AG08395 (cell line): ENCODE measurements at places on chromosomes 5 and 9.

DNA sequence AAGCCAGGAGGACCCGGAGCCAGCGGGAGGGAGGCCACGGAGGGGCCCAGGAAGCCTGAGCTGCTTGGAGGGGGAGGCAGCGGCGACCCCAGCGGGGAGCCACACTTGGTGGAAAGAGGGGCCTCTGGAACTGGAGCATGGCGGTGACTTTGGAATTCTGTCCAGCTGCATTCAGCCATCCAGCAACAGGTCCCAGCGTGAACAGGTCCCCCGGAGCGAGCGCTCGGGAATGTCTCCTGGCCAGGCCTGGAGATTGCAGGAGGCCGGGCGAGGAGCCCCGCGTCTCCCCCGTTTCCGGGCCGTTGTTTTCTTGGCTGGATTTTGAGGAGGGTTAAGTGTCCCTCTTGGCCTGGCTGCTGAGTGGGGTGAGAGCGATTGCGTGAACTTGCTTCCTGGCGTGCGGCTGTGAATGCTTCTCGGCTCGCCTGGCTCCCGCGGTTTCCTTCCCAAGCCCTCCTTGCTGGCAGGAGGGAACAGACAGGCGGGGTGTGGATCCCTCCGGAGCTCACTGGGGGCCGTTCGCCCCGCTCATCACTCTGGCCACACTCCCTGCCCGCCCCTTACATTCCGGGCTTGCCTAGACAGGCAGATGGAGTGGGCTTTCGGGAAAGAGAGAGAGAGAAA is 125.3 kb upstream of the IRX4 start:
- no peak for DNase-seq

GRCh38 chr5:115888027-115888426 is 46.3 kb downstream of the AP3S1 start:
- DNase-seq, result peak; percentile 18

GRCh38 chr9:68532131-68532530 is 8.6 kb downstream of the TMEM252 start:
- DNase-seq, result no peak

- no peak for DNase-seq
Measured at GRCh38 chr5:138743484-138743883, 9.7 kb upstream of the CTNNA1 start.

DNA sequence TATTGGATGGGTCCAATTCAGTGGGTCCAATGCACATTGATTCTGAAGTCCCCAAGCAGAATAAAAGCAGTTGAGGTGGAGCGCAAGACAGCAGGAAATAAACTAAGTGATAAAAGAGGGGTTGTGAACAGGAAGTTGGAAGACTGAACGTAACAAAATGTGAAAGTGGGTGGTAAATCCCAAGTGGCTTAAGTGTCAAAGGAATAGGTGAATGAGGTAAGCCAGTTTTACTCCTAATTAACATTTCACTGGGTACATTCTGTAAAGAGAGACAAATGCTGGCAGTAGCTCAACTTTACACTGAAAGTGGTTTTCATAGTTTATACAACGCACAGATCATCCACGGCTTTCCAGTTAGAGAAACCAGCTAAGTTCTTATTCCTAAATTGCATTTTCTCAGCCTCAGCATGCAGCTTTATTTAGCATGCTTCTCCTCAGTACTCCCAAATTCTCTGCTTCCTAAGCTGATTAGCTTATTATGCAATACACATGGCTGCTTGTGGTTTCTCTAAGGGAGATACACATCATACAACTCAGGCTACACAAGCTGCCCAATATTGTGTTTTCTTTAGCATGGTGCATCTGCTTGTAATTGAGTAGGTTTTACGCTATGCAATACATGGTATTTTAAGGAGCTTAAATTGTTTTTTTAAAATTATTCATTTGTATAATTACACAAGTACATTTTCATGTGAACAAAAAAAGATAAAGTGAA is 34.2 kb upstream of the HSD17B4 start:
- DNase-seq, result peak; percentile 47

- DNase-seq, result no peak
Measured at GRCh38 chr5:170885809-170886208, 24.0 kb downstream of the RANBP17 start.

DNA sequence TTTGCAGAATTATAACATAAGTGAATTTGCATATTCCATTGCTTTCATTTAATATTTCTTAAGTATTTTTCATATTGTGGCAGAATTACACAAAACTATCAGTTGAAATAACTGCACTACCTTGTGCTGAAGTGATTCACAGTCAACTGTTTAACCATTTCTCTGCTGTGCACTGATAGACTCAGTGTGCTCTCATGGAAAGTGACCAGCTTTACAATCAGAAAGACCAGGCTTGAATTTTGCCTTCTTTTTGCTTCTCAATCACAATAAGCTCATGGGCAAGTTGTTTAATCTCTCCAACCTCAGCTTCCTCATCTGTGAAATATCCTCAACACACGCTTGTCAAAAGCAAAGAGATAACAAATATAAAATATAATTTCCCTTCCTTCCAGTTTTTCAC is 18.3 kb downstream of the CDK5RAP2 start:
- DNase-seq, result no peak

DNA sequence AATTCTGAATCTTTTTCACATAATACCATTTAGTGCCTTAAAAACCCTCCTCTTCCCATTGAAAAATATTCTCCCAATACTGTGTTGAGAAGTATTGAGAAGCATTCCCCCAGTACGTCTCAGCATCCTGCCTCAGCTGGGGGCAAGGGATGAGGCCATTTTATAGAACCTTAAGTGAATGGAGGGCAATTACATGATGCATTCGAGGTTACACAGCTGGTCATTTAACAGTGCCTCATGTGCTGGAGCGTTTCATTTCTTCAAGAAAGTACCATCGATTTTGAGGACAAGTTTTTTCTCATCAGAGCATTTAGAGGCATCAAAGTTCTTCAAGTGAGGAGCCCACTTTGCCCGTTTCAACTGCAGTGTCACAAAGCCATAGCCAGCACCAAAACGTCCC is 135.6 kb downstream of the DOCK2 start:
- no peak for DNase-seq

- no peak for DNase-seq
Measured at GRCh38 chr5:97074859-97075489, 67.4 kb downstream of the LIX1 start.

DNA sequence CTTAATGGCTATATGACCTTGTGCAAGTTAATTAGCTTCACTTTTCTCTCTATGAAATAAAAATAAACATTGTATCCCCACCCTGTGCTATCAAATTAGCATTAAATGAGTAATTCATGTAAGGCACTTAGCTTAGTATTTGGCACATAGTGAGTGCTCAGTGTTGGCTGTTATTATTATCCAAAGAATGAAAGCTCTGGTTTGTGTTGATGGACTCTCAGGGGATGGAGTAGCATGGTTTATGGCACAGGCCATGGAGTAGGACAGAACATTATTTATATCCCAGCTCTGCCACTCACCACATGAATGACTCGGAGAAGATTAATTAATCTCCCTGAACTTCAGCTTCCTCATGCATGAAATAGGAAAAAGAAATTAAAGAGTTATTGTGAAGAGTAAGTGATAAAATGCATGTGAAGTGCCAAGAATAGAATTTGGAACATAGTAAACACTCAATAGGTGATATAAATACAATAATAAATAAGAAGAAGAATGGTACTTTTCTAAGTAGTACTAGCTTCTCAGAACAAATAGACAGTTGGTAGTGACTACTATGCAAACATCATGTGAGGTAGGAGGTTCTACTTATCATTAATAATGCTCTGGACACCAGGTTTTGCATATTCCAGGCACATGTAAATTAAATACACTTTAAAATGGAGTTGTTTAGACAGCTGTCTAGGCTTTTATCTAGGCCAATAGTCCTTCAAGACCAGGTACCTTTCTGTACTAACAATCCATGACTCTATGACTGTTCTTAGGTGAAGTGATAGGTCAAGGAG is 146.4 kb downstream of the GRIA1 start:
- DNase-seq, result no peak

DNA sequence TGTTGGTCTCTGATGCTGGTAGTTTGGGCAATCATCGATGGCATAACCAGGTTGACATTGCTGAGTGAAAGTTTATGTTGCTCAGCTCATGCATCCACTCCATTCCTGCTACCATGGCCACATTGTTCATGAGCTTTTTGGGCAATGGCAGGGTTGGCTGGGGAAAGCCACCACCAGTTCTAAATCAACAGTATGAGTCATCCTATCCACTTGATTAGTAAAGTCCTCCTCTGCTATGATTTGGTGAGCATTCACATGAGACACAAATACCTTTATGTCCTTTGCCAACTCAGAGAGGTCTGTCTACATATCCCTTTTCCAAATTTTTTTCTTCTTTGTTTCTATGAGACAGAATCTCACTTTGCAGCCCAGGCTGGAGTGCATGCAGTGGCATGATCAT is 129.7 kb upstream of the FBN2 start:
- DNase-seq, result no peak

GRCh38 chr5:9761706-9762105 is 131.6 kb upstream of the TAS2R1 start:
- no peak for DNase-seq

GRCh38 chr5:143889986-143890385 is 78.0 kb downstream of the HMHB1 start:
- DNase-seq, result peak; percentile 73

DNA sequence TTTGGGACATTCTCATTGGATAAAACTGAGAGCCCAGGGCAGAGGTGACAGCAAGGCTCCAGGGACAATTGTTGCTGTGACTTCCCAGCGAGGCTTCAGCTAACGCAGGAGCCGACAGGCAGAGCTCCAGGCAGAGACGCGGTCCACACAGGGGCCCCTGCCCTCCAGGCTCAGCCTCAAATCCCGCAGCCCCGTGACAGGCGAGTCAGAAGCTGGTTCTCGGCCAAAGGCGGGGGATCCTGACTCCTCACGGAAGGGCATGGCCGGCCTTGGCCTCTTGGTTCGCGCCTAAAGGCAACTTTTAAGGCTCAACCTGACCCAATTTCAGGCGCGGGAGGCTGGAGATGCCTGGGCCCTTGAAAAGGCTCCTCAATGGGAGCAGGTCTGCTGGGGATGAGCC is 21.3 kb downstream of the SLC12A7 start:
- no peak for DNase-seq

- no peak for DNase-seq
Measured at GRCh38 chr5:96387616-96388015, 45.4 kb downstream of the PCSK1 start.

GRCh38 chr5:72231991-72232703 is 87.9 kb downstream of the MRPS27 start:
- no peak for DNase-seq

- peak; percentile 45 for DNase-seq
Measured at GRCh38 chr5:139561655-139562451, 714 bp downstream of the UBE2D2 start.

DNA sequence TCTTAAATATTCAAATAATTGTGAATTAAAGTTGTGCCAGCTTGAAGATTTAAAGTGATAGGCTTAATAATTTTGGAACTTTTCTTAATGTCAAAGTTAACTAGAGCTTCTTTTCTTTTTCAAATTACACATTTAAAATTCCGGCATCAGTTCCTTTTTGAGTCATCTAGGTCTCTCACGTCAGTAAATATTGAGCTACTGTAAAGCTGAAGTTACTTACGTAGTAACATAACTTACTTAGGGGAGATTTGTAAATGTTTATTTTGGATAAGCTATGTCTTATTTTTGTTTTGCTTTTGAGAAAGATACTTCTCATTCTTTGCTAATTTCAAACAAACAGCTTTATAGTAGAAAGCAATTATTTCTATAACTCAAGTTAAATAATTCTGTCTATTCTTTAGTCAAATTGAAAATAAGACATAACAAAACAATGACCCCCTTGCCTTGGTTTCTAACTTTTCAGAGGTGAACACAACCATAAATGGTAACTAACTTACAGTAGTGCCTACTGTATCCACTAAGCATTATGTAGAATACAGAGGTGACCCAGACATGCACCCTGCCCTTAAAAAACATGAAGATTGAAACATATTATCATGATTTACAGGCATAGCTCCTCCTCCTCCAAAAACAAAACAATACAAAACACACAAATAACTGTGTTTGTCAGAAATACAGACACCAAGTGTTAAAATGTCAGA is 29.8 kb downstream of the CD274 start:
- no peak for DNase-seq
